ENCODE measurements at places on chromosomes 11 and 22. TPM values are rescaled to one million over a fixed set of nuclear protein-coding genes. Genes with fewer than 3 reads are reported as not detected.

Gene SMIM35
- total RNA-seq = not detected

Gene FGF4
- total RNA-seq = not detected

Gene APOA4
- total RNA-seq = not detected

Gene CCDC81
- not detected for total RNA-seq

Gene OR6A2
- total RNA-seq = 0.06 TPM

Gene TYR
- not detected for total RNA-seq

Gene ANKK1
- total RNA-seq = 0.12 TPM

Gene CNIH2
- total RNA-seq = 0.83 TPM

Gene IFITM1
- total RNA-seq = 22.8 TPM

Gene OR51E1
- total RNA-seq = 0.06 TPM

Gene TRIM51
- total RNA-seq = not detected

Gene FOSL1
- total RNA-seq = 0.89 TPM

Gene CECR2
- total RNA-seq = 3.6 TPM

Gene GPHA2
- 9.5 TPM for total RNA-seq

Gene KRTAP5-7
- total RNA-seq = 0.12 TPM

Gene SEZ6L
- total RNA-seq = 3.9 TPM

Gene RAB39A
- total RNA-seq = not detected

Gene OR10V1
- not detected for total RNA-seq

Gene TRIM48
- not detected for total RNA-seq

Gene GRM5
- not detected for total RNA-seq

Gene IL18BP
- total RNA-seq = 5.2 TPM

Gene RASSF10
- total RNA-seq = not detected

Gene GLB1L2
- total RNA-seq = 8.5 TPM

Gene OR4D5
- total RNA-seq = 1.5 TPM

Gene PLAAT5
- total RNA-seq = 4.6 TPM

Gene TP53I11
- total RNA-seq = 22.3 TPM

Gene MS4A3
- not detected for total RNA-seq

Gene DDB1
- total RNA-seq = 62.8 TPM

Gene POU2AF2
- 0.20 TPM for total RNA-seq

Gene RAG1
- total RNA-seq = 0.73 TPM

Gene PATE4
- not detected for total RNA-seq

Gene RIMBP3B
- total RNA-seq = 0.22 TPM

Gene RAG2
- not detected for total RNA-seq

Gene NDUFV1
- 104 TPM for total RNA-seq

Gene PNPLA3
- 0.70 TPM for total RNA-seq

Gene TMEM25
- total RNA-seq = 18.6 TPM

Gene SAA1
- 77.9 TPM for total RNA-seq

Gene ADORA2A
- 1.6 TPM for total RNA-seq

Gene OR5D13
- total RNA-seq = not detected

Gene GLYATL1B
- not detected for total RNA-seq

Gene RFPL3
- not detected for total RNA-seq

Gene RRAS2
- 15.7 TPM for total RNA-seq
